Muscle of arm (tissue), 14 donors: ENCODE measurements at places on chromosomes 1 and 21.

- DNase-seq, result no peak
Observed at GRCh38 chr1:27393641-27394281, 1.3 kb downstream of the GPR3 start.

DNA sequence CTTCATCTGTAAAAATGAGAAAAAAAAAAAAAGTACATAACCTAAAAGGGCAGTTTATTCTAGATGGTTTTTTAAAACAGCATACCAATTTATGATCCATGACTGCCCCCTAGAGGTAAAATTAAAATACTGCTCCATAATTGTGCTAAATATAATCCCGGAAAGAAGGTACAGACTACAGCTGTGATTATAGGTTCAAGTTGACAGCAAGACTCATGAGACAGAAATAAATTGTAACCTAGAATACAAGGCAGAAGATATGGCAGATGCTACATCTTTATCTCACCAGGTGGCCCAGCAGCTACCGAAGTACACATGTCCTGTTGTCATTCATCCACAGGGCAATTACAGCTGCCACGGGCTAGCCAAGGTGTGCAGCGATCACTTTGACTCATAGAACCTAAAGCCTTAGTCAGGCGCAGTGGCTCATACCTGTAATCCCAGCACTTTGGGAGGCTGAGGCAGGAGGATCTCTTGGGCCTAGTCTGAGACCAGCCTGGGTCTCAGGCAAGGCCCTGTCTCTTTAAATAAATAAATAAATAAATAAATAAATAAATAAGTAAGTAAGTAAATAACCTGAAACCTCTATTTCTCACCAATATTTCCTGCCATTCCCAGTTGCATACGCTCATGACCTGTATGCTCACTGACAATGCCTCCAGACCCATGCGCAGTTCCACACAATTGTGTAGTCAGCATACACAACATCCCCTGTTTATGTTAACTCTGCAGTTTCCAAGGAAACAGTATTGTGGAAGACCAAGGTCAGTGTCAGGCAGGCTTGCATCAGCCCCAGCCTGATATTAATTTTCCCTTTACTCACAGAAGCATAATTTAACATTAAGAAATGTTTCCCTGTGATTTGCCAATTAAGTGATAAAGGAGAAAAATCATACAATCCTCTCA, 18.3 kb upstream of the PPIE start:
- DNase-seq, result peak; percentile 61

GRCh38 chr21:26148840-26149354, 21.7 kb downstream of the APP start:
- DNase-seq, result no peak

GRCh38 chr1:179187735-179188471, 41.6 kb downstream of the ABL2 start:
- no peak for DNase-seq

DNA sequence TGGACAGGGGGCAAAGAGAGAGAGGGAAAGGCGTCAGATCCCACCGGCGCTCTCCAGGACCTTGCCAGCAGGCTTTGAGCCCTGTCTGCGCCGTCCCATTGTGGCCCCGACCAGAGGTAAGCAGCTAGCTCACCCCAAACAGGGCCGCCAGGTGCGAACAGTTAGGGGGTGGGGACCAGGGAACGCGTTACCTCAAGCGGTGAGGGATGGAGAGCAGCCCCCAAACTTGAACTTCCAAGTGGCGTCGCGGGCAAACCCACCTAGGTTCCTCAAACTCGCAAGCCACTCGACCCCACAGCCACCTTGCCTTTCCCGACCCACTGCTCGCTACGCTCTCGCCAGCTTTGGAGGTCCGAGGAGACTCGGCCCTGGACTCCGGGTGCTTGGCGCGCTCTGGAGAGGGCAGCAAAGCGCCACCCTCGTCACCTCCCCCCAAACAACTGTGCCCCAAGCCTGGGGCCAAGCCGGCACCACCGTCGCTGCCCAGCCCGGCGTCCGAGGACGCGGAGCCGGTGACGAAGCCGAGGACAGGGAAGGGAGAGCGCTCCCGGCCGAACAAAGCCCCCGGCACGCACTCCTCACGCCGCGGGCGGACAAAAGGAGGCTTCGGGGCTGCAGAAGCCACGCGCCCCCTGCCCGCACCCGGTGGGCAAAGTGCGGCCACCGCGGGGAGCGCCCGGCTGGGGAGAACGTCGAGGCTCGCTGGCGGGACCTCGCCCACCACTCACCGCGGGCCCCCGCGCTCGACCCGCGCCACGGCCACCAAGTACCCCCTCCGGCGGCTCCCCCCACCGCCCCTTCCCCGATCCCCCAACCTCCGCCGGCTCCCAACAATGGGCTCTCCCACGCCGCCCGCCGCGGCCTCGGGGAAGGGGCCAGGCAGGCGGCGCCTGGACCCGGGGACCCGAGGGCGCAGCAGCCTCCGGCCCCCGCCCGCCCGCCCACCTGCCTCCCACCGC, 976 bp downstream of the SSBP3 start:
- no peak for DNase-seq

DNA sequence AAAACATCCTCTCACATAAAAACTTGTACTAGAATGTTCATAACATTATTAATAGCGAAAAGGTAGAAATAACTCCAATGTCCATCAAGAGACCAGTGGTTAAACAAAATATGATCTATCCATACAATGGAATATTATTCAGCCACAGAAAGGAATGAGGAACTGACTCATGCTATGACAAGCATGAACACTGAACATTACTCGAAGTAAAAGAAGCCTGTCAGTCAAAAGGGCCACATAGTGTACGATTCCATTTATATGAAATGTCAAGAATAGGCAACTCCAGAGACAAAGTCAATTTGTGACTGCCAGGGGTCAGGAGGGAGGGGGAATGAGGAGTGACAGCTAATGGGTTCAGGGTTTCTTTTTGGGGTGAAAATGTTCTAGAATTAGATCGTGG, 2.3 kb downstream of the VPS26C start:
- DNase-seq, result no peak

GRCh38 chr1:7493711-7494454, 277.2 kb upstream of the VAMP3 start:
- DNase-seq, result no peak

DNA sequence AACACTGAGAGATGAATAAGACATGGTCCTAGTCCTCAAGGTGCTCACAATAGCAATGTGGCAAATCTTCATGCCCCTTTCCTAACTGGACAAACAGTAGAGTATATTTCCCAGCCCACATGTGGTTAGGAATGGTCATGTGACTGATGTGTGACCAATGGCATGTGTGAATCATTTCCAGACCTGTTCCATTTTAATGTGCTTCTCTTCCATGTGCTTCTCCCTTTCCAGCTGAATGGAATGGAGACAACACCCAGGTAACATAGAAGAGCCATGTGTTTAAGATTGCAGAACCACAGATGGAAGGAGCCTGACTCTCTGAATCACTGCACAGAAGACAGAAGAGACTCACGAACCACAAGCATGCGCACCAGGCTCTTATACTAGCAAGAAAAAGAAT, 409.9 kb upstream of the NFIA start:
- DNase-seq, result no peak

DNA sequence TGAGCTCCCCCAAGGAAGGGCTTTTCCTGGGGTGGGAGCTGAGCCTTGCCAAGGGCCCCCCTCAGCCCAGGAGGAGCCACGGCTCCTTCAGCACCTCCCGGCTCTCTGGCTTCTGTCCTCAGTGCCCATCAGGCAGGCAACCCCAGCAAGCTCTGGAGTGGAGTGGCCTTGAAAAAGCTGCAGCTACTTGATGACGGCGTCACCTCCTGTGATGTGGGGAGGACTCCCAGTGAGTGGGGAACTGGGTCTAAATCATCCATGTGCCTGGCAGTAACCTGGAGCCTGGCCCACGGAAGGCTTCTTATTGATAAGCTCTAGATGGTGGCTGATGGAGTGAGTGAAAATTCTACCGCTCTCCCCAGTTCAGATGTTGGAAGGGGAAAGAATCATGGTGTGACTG, 114.4 kb downstream of the TMEM53 start:
- no peak for DNase-seq

- no peak for DNase-seq
Observed at GRCh38 chr1:243798726-243799125, 51.3 kb downstream of the AKT3 start.

DNA sequence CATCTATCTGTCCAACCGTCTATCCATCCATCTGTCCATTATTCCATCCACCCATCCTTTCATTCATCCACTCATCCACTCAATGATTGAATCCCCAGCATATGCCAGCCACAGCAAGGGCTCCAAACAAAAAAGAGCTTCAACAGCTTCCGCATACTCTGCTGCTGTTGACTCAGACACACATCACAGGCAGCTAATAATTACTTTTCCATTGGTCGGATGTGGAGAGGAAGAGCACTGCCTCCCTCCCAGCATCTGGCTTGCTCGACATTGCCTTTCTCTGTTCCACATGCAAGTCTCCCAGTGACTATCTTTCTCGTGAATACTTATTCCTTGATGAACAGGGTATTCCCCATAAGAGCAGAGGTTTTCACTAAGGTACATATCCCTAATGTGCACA, 176.5 kb downstream of the HIVEP3 start:
- no peak for DNase-seq

GRCh38 chr1:109509176-109510134, at the start of gene AMIGO1:
Gene AMIGO1, minus strand, starts transcription at chr1:109509727. Its CDS starts 815 bp downstream, at chr1:109508912.
- peak; percentile 73 for DNase-seq

- DNase-seq, result no peak
Observed at GRCh38 chr1:153403421-153404085, 12.7 kb upstream of the S100A8 start.
